ENCODE measurements at places on chromosomes 1 and 21. TPM values are rescaled to one million over a fixed set of nuclear protein-coding genes. Genes with fewer than 3 reads are reported as not detected.

DNA sequence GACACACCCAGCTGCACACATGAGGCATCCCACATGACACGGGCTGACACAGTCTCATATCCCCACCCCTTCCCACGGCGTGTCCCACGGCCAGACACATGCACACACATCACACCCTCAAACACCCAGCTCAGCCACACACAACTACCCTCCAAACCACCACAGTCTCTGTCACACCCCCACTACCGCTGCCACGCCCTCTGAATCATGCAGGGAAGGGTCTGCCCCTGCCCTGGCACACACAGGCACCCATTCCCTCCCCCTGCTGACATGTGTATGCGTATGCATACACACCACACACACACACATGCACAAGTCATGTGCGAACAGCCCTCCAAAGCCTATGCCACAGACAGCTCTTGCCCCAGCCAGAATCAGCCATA lies 22.6 kb downstream of the PODN start:
- no peak for DNase-seq

GRCh38 chr1:86991549-86992186 lies 77.2 kb downstream of the HS2ST1 start:
- DNase-seq: no peak

GRCh38 chr1:158945061-158945460 lies 13.7 kb downstream of the PYHIN1 start:
- DNase-seq: no peak

Gene B3GALT5
- 0.64 TPM for total RNA-seq

DNA sequence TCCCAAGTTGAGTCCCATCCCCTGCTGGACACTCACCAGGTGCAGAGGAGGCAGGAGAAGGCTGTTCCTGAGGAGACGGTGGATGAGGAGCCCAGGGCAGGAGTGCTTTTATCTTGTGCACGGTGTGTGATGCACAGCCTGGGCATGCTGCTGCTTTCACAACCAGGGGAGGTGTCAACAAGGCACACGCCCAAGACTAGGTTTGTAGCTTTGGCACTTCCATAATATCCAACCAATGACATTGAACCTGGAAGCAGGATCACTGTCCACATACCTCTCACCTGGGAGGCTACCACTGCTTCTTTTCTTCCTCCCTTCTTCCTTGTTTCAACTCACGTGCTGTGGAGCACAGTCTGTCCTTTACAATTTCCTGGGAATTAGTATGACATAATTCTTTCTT lies at the start of gene LCE3D:
LCE3D (minus strand) TSS at position 84 of the 400 bp plus-strand sequence. CDS start 580 bp downstream, outside the sequence.
- DNase-seq: no peak

Gene C8A
- total RNA-seq: not detected

Gene CHI3L1
- total RNA-seq: 12.6 TPM

GRCh38 chr1:76352741-76353435 lies 278.3 kb downstream of the ST6GALNAC3 start:
- DNase-seq: peak; percentile 52

Measured in prostate gland (tissue), 2 donors.